MM.1S (cell line): ENCODE measurements at places on chromosomes 11 and 22.

- 0 out of 2 replicates have a peak, but pooled peaks cover 6% of the 10 kb centered on the region for H3K4me1 ChIP-seq
- DNase-seq, result no peak
- no peaks in the 10 kb centered on the region for H3K27me3 ChIP-seq
- no peak overlapping the region for H3K27ac ChIP-seq
- no peak overlapping the region for H3K4me3 ChIP-seq
Measured at GRCh38 chr22:20503816-20504215, 3.6 kb upstream of the MED15 start.

DNA sequence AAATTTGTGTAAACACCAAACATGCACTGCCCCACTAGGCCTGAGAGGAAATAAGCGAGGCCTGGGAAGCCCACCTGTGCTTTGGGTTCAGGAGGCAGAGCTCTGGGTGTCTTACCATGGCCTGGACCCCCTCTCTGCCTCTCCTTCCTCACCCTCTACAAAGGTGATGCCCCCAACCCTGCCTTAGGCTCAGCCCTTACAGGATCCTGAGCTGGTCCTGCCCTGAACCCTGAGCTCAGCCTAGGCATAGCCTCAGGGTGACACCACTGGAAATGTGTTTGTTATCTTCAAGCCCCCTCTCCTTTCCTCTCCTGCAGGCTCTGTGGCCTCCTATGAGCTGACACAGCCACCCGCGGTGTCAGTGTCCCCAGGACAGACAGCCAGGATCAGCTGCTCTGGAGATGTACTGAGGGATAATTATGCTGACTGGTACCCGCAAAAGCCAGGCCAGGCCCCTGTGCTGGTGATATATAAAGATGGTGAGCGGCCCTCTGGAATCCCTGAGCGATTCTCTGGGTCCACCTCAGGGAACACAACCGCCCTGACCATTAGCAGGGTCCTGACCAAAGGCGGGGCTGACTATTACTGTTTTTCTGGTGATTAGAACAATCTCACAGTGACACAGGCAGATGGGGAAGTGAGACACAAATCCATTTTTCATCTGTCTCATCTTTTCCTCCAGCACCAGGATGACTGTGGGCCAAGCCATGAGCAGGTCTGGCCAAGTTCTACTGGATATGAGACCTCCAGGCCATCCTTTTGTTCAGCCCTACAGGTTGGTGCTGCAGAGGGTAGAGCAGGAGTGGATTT lies 117.8 kb downstream of the GGTLC2 start:
- DNase-seq, result no peak
- no peaks in the 10 kb centered on the region for H3K36me3 ChIP-seq
- no peak overlapping the region for H3K27ac ChIP-seq
- H3K4me3 ChIP-seq, result no peak overlapping the region
- no peaks in the 10 kb centered on the region for H3K27me3 ChIP-seq

DNA sequence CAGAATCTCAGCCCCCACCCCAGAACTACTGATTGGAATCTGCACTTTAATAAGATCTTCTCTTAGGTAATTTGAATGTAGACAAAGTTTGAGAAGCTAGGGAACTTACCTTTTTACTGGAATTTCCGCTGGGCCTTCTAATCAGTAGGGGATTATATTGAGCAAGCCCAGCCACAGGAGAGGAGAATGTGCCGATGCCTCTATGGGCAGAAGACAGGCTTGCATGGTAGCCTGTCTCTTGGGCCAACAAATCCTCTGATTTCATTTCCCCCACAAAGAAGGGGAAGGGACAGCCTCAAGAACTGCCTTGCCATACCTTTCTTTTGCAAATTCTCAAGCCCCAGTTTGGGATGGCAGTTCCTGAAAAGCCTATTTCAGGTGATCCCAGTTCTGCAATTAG lies 163.4 kb upstream of the BDNF start:
- H3K27ac ChIP-seq, result no peak overlapping the region
- no peaks in the 10 kb centered on the region for H3K36me3 ChIP-seq
- H3K4me3 ChIP-seq, result no peak overlapping the region
- no peaks in the 10 kb centered on the region for H3K4me1 ChIP-seq
- H3K27me3 ChIP-seq, result no peaks in the 10 kb centered on the region
- DNase-seq, result no peak

DNA sequence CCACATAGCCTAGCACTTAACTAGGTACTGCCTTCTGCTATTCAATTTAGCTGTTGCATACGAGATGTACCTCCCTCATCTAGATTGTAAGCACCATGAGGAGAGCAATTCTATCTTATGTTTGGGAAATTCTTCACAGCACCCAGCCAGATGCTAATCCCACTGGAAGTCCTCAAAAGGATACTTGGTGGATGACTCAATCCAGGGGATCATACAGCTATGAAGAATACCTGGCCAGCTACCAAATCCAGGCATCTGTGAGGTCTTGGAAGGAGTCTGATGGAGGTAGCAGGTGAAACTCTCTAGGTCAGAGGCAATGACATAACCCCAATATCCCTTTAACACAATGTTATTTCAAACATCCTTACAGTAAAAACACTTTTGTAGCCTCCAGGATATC lies 167.8 kb upstream of the NCAM1 start:
- no peaks in the 10 kb centered on the region for H3K36me3 ChIP-seq
- DNase-seq, result no peak
- no peaks in the 10 kb centered on the region for H3K27me3 ChIP-seq

GRCh38 chr11:61106296-61106695 lies 4.0 kb downstream of the CD5 start:
- H3K4me3 ChIP-seq, result no peak overlapping the region
- no peaks in the 10 kb centered on the region for H3K27me3 ChIP-seq
- H3K4me1 ChIP-seq, result no peaks in the 10 kb centered on the region
- no peaks in the 10 kb centered on the region for H3K36me3 ChIP-seq

DNA sequence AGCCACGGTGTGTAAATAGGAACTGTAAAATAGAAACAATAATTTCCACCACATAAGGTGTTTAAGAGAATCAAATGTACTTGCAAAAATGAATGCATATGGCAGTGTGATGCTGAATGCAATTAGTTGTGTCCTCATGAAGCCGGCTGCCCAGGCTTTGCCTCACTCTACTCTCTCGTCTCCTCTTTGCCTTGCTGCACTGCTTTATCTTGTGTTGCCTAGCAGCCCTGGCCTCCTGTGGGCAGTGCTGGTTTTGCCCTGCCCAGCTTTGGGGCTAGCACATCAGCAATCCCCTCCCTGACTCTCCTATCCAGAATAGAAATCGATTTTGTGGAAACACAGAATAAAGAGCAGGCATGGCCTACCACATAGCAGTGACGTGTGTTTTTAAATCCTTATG lies 30.0 kb downstream of the LRRC32 start:
- no peaks in the 10 kb centered on the region for H3K4me1 ChIP-seq
- no peak for DNase-seq
- H3K36me3 ChIP-seq, result no peaks in the 10 kb centered on the region

DNA sequence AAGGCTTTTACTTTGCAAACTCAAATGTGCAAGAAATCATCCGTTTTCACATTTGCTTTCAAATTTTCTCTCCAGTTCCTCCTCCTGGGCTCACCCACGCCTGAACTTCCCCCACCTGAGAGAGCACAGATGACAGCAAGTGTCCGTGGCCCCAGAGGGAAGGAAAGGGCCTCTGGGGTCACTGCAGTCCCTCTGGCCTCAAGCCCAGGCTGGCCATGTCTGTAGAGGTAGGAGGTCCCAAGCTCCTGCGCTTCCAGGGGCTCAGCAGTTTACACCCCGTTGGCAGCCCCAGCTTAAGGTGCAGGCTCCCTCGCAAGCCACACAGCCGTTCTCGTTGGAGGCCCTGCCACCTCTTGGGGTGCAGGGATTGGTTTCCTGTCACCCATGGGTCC lies 40.5 kb upstream of the PRDM11 start:
- no peak overlapping the region for H3K4me3 ChIP-seq
- no peak overlapping the region for H3K27ac ChIP-seq
- H3K27me3 ChIP-seq, result no peaks in the 10 kb centered on the region
- no peaks in the 10 kb centered on the region for H3K36me3 ChIP-seq
- H3K4me1 ChIP-seq, result peaks cover 19% of the 10 kb centered on the region

- no peak overlapping the region for H3K27ac ChIP-seq
- no peak for DNase-seq
- no peaks in the 10 kb centered on the region for H3K36me3 ChIP-seq
- no peaks in the 10 kb centered on the region for H3K4me1 ChIP-seq
- H3K4me3 ChIP-seq, result no peak overlapping the region
- peaks cover 30% of the 10 kb centered on the region for H3K27me3 ChIP-seq
Measured at GRCh38 chr11:71364176-71364671, 84.0 kb downstream of the DHCR7 start.

GRCh38 chr11:86955111-86955360 lies 159 bp downstream of the FZD4 start:
- no peak for DNase-seq
- no peak overlapping the region for H3K27ac ChIP-seq
- no peaks in the 10 kb centered on the region for H3K36me3 ChIP-seq
- peak overlapping the region; percentile 72 for H3K4me3 ChIP-seq
- H3K27me3 ChIP-seq, result no peaks in the 10 kb centered on the region

- DNase-seq, result peak; percentile 74
- no peak overlapping the region for H3K4me3 ChIP-seq
- no peaks in the 10 kb centered on the region for H3K27me3 ChIP-seq
Measured at GRCh38 chr11:116879800-116880625, 42.6 kb upstream of the APOA1 start.

DNA sequence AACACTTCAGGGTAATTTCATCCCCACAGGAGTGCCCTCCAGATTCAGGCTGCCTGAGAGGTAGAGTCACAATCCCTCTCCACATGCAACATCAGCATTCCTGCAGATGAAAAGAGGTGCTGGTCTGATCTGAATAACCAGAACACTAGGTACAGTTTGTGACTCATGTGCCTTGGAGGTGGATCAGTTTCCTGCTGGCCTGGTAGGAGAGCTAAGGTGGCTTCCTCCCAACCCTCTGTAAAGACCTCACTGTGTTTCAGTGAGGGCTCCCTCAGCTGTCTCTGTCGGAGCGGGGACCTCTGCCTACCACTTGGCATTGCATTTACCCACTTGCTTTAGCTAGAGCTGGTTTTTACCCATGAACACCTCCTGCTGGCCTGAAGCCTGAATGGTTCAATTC lies 7.6 kb downstream of the OR9G1 start:
- DNase-seq, result no peak
- H3K4me3 ChIP-seq, result no peak overlapping the region
- H3K4me1 ChIP-seq, result no peaks in the 10 kb centered on the region
- H3K27ac ChIP-seq, result no peak overlapping the region
- H3K36me3 ChIP-seq, result no peaks in the 10 kb centered on the region

DNA sequence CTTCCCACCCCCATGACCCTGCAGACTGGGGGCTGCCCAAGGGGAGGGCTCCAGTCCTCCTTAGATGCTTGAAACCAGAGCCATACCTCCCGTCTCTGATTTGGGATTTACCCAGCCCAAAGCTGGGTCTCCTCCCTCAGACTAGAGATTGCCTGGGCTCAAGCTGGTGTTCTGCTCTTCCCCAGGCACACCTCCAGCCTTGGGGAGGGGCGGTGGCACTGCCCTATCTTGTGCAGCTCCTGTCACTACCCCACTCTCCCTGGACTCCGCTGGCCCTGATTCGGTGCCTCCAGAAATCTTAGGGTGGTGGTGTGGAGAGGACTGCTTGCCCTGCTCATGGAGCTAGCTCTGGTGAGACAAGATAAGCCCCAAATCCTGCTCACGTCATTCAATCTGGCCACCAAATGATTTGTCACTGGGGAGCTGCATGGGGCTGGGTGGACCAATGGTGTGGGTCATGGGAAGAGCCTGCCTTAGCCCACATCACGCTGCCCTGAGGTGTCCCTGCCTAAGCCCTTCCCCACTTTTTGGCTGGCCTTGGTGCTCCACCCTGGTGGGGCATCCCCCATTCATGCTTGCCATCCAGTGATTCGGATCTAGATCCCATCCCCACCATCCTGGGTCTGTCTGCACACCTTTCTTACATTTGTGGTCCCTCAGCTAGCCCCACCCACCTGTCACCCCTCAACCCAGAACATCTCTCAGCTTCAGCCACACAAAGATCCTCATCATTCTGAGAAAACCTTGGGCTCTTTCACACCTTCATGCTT lies 87.7 kb downstream of the PDE2A start:
- H3K27ac ChIP-seq, result no peak overlapping the region
- no peak for DNase-seq
- no peak overlapping the region for H3K4me3 ChIP-seq
- no peaks in the 10 kb centered on the region for H3K36me3 ChIP-seq
- H3K4me1 ChIP-seq, result peaks cover 9% of the 10 kb centered on the region
- H3K27me3 ChIP-seq, result peaks cover 40% of the 10 kb centered on the region

DNA sequence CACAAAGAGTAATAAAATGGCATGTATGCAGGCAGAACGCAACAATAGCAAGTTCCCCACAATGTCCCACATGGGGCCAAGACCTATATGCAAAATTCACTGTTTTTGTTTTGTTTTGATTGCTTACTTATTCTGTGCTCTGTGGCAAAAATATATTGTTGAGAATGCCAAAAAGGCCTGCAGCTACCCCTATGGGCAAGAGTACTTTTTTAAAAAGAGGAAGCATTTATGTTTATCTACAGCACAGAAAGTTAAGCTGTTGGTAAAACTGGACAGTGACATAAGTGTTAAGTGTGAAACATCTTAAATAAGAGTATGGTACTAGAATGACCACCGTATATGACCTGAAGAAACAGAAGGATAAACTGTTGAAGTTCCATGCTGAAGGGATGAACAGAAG lies 301.9 kb upstream of the ZC3H12C start:
- H3K4me1 ChIP-seq, result no peaks in the 10 kb centered on the region
- DNase-seq, result no peak
- no peak overlapping the region for H3K4me3 ChIP-seq
- H3K36me3 ChIP-seq, result no peaks in the 10 kb centered on the region
- H3K27ac ChIP-seq, result no peak overlapping the region

DNA sequence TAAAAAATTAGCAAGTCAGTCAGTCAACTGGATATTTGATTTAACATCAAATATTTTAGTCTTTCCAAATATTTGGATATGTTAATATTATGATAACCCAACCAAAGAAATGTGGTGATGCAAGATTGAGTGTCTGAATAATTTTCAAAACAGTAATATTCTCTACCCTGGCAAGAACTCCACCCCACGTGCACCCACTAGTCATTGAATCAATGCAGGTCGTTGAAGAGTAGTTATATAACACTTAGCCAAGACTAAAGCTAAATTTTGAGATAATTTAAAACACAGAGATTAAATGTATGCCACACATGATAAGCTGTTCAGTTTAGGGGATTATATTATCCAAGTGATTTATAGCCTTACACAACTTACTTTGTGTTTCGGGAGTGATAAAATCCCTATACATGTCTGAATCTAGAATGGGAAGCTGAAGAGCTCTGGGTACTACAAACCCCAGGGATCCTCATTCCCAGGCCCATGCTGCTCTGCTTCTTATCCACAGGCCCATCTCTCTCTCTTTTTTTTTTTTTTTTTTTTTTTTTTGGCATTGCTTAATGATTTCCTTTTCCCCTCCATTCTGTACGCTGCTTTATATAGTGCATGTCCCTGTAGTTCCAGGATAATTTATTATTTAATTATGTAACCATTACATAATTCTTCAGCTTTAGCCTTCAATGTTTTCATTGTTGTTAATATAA lies 392.9 kb downstream of the NTM start:
- H3K4me3 ChIP-seq, result no peak overlapping the region
- H3K36me3 ChIP-seq, result no peaks in the 10 kb centered on the region
- no peak for DNase-seq
- H3K27ac ChIP-seq, result no peak overlapping the region
